ENCODE measurements at places on chromosomes 3 and 15.

DNA sequence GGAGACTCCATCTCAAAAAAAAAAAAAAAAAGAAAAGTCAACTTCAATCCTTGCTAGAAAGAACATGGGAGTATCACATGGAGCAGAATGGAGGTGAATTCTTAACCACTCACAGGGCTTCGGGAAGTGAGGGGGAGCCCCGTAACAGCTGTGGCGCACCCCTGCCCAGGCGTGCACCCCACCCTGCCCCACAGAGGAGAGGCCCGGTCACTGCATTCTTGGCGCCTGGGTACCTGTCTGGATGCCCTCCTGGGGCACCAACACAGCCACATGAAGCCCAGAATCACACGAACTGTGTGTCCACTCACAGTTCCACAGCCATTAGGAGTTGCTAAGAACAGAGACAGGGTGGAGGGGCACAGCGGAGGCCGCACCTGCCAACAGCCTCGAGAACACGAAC is 51.8 kb downstream of the NIPA2 start:
- DNase-seq = no peak

- no peak for DNase-seq
Measured at GRCh38 chr3:185831195-185831594, 6.4 kb upstream of the IGF2BP2 start.

GRCh38 chr3:60636846-60637245 is 614.4 kb downstream of the FHIT start:
- DNase-seq = no peak

DNA sequence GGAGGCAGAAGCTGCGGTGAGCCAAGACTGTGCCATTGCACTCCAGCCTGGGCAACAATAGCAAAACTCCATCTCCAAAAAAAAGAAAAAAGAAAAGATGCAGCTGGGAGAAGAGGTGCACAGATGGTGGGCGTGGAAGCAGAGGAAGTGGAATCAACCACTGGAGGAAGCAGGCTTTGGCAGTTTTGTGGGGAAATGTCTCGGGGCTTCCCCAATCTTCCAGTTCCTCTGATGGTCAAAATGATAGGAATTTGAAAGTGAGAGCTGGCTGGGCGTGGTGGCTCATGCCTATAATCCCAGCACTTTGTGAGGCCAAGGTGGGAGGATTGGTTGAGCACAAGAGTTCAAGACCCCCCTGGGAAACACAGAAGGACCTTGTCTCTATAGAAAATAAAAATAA is 48.1 kb upstream of the SMAD3 start:
- no peak for DNase-seq

DNA sequence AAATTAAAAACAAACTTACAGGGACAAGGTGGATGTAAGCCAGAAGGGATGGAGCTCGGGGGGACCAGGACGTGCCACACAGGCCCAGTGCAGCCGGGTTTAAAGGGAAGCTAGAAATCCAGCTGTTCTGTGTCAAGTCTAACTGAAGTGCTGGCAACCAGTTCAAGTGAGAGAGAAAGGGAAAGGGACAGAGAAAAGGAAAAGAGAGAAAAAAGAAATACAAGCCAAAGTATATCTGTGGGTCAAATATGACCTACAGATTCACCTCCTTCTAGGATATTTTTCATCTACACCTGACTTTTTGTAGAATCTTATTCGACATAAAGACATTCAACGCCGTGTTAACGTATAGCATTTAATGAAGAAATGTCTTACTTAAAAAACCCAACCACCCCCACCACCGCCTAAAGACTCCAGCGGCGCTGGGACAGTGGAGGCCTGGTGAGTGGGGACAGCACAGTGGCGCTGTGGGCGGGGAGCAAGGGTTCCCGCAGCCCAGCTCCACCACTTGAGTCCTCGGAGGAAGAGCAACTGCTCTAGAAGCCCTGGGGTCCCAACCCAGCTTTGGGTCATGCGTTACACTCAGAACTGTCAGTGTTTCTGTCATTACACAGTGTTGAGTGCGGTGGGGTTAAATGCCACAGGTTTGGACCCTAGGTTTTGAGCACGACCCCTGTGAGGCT is 62.3 kb downstream of the CHSY1 start:
- no peak for DNase-seq

DNA sequence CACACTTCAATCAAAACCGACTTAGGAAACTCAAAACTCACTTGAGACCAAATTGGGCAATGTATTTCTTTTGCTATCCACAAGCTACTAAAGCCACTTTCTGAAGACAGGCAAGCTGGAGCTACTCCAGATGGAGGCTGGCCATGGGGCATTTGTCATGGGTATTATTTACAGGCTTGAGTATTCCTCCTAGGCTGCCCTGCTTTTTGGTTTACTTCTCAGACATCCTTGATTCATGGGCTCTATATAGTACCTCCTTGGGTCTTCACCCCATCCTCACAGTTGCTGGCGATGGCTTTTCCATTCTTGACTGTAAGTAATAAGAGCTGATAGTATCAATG is 18.6 kb upstream of the SYNM start:
- no peak for DNase-seq

- no peak for DNase-seq
Measured at GRCh38 chr15:76359152-76359551, 22.6 kb downstream of the ISL2 start.

DNA sequence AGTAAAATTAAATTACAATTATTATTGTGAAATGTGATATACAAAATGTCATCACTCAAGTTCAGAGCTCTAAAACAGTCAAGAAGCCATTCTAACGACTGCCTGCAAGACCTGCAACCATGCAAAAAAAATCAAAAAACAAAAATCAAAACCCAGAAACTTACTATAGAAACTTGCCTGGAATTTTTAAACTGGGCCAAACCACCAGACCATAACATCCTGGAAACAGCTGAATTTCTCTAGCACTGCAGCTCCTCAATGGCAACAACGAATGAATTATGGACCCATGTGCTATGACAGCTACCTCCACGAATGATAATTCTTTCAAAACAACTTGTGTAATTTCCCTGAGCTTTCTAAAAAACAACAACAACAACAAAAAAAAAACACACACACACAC is 130.0 kb upstream of the KCNMB2 start:
- DNase-seq = no peak
